Cardiac muscle cell (in vitro differentiated cells and primary cell): ENCODE measurements at places on chromosomes 1 and 21. TPM values are rescaled to one million over a fixed set of nuclear protein-coding genes. Genes with fewer than 3 reads are reported as not detected.

DNA sequence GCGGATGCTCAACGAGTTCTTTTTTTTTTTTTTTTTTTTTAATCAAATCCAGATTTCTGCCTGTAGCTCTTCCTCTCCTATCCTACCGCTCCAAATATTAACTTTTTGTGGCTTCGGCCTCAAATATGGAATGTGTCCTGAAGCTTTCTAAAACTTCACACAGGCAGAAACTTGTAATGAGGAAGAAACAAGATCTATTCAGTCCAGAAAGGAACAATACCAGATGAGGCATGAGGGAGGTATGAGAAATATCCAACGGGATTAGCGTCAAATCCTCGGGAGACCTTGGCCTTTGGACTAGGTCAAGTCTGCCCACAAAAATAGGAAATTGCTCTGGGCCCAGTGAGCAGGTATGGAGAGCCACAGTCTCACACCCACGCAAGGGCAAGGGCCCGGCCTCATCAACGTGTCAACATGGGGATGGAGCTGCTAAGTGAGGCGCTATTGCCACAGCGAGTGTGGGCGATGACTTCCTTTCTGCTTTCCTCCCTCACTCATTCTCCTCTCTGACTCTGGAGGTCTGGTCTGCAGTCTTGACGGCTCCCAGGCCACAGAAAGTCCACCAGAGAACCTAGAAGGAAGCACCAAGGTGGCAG, 66.6 kb downstream of the BCAR3 start:
- peaks cover 47% of the 10 kb centered on the region for H3K27me3 ChIP-seq
- H3K4me3 ChIP-seq = no peak overlapping the region
- H3K4me1 ChIP-seq = no peaks in the 10 kb centered on the region
- H3K27ac ChIP-seq = no peak overlapping the region
- no peaks in the 10 kb centered on the region for H3K36me3 ChIP-seq
- no peak for DNase-seq

DNA sequence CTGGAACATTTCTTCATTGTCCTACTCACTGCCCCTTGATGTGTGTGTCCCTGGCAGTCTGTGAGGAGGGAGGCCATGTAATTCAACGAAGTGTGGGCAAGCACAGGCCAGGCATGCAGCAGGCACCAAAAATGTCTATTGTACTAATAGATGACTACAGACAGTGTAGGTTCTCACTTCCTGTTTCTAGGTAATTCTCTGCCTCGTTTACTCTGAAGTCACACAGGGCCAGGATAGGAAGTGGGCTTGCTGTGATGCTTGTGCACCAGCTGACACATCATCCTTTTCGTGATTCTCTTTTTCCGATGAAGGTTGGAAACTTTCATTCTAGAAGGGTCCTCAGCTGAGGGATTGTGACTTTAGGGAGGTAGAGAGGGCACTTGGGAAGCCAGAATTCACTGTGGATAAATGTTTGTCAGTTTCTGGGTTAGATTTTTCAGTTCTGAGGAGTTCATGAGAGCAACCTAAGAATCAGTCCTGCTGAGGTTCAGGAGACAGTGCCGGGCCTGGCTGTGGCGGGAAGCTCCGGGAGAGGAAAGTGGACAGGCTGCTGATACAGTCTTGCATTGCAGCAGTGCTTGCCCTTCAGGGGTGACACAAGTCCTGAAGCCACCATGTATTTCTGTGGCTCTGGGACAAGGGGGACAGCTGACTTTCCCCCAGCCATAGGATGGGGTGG, 4.3 kb upstream of the CSF1 start:
- H3K27ac ChIP-seq = no peak overlapping the region
- H3K4me3 ChIP-seq = no peak overlapping the region
- H3K27me3 ChIP-seq = peaks cover 18% of the 10 kb centered on the region
- no peaks in the 10 kb centered on the region for H3K36me3 ChIP-seq
- DNase-seq = no peak
- peaks cover 2% of the 10 kb centered on the region for H3K4me1 ChIP-seq

- no peak overlapping the region for H3K27ac ChIP-seq
- no peak overlapping the region for H3K4me3 ChIP-seq
- no peaks in the 10 kb centered on the region for H3K36me3 ChIP-seq
- no peaks in the 10 kb centered on the region for H3K27me3 ChIP-seq
- no peaks in the 10 kb centered on the region for H3K4me1 ChIP-seq
- DNase-seq = no peak
These were observed 184.5 kb downstream of the RGS7 start for GRCh38 chr1:241172486-241172885.

GRCh38 chr1:4001461-4001860, 101.4 kb upstream of the C1orf174 start:
- H3K36me3 ChIP-seq = no peaks in the 10 kb centered on the region
- H3K27ac ChIP-seq = no peak overlapping the region
- no peaks in the 10 kb centered on the region for H3K27me3 ChIP-seq

DNA sequence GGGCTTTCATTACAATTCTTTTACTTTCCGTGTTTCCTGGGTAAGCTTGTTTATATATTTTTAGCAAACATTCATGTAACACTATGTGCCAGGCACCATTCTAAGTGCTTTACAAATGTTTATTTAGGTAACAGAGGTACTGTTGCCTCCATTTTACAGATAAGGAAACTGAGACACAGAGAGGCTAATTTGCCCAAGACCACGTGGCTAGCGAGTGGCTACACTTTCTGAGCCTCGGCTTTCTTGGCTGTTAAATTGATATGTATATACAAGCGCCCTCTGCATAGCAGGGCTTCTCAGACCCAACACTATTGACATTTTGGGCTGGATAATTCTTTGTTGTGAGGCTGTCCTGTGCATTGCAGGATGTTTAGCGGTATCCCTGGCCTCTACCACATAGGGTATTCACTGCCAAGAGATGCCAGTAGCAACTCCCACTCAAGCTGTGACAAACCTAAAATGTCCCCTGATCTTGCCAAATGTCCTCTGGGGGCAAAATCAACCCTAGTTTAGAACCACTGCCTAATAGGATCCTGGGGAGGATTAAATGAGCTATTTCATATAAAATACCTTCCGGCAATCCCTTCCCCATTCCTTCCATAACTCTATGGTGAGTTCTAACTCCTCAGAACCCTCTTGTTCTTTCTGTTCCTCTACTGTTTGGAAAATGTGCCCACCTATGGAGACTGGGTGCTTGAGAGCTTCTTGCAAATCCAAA, 17.2 kb upstream of the ID3 start:
- no peaks in the 10 kb centered on the region for H3K27me3 ChIP-seq
- peaks cover 49% of the 10 kb centered on the region for H3K4me1 ChIP-seq
- DNase-seq = no peak
- H3K27ac ChIP-seq = peak overlapping the region; percentile 98
- H3K36me3 ChIP-seq = no peaks in the 10 kb centered on the region

DNA sequence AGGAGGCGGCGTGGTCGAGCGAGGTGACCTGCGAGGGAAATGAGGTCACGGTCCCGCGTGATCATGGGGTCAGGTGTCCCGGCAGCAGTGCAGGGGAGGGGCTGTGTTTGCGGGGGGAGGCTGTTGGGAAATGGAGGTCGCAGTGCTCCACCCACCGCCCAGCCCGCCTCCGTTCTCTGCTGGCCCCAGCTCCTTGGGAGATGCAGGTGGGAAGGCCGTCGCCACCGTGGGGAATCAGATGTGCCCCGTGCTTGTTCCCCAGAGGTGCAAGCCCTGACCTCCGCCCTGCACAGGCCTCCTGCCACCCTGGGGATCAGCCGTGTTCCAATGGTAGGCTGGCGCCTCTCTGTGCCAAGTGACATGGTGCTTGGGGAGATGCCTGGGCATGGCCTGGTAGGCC, 95.7 kb downstream of the PRDM16 start:
- peaks cover 15% of the 10 kb centered on the region for H3K4me1 ChIP-seq
- no peak overlapping the region for H3K27ac ChIP-seq
- DNase-seq = no peak
- H3K27me3 ChIP-seq = no peaks in the 10 kb centered on the region

RIMS3 gene
- polyA plus RNA-seq = 29.1 and 29.7 TPM in 2 replicates
